H1 (cell line): ENCODE measurements at places on chromosomes 13 and 19.

- DNase-seq: no peak
These were observed 56.6 kb downstream of the FRY start for GRCh38 chr13:32087955-32088747.

- no peak for DNase-seq
These were observed 1356.9 kb upstream of the PRR20A start for GRCh38 chr13:55783841-55784240.

DNA sequence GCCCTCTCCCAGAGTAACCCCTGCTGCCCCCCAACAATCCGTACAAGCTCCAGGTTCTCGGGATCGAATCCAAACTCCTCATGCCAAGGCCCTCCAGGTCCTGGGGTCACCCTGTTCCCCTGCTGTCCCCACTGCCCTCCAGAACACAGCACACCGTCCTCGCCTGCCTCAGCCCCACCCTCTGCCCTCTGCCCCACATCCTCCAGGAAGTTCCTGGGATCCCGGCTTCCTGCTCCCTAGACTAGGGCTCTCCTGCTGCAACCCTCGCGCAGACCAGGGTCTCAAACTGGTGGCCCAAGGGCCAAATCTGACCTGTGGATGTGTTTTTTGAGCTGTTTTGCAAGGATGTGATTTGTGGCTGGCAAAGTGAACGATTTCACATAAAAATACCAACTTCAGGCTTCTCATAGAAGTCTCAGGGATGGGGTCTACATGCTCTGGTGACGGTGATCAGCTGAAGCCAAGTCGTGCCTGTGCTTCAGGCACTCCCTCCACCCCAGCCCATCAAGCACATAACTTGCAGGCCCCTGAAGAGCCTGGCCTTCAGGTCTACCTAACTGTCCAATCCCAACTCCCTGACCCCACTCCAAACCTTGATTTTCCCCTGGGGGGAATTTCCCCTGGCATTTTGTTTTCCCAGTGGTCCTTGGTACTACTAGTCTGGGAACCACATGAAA, 1.8 kb downstream of the RABAC1 start:
- DNase-seq: no peak

DNA sequence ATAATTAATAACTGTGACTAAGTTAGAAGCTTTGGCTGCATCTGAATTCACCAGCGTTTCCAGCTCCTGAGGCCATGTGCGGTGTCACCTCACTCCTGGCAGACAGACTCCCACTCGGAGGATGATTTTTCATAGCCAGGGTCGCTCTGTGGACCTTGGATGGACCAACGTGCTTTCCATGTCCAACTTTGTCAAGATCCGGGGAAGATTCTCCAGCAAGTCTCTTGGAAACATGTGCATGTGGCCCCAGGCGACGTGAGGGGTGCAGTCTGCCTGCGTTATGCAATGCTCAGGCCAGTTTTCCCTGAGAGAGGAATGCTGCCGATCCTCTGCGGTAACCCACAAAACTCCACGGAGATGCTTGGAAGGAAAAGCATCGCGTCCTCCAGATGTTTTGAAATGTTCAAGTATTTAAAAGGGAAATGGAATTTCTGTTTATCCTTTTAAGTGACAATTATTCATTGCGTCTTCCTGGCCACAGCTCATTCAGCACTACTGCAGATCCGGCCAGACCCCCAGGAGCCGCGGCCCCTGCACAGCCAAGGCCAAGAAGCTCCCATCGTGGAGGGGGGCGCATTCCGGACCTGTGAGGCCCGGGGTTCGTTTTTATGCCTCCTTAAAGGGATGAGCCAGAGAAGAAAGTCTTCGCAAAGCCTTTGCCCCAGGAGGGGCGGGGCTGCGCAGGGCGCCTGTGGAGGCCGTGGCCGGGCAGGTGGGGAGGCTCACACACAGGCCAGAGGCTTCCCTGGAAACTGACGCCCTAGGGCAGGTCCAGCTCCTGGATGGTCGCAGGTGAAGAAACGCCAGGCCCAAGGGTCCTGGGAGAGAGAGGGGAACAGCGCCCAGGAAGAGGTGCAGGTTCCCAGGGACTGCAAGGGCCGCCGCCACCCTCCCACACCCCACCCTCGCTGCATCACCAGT, 46.0 kb downstream of the C13orf46 start:
- no peak for DNase-seq

GRCh38 chr13:111926501-111927180, 140.3 kb upstream of the SOX1 start:
- DNase-seq: no peak

GRCh38 chr13:83773961-83774360, 108.3 kb downstream of the SLITRK1 start:
- DNase-seq: no peak

- no peak for DNase-seq
These were observed 10.8 kb upstream of the MISP start for GRCh38 chr19:739998-740715.

DNA sequence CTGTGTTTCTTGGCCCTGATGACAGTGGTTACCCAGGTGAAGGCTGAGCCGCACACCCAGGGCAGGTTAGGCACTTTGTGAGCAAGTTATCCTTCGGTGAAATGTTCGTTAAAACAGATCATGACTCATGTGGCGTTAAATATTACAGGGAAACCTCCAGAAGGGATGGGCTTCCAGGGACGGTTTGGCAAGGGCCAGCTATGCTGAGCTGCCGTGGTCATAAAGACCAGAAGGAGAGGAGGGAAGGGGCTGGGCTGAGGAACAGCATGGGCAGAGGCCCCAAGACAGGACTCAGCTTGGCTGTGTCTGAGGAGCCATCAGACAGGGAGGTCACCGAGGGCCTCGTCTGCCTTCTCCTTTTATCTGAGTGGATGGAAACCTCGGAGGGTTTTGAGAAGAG, 47.5 kb downstream of the ATP11A start:
- no peak for DNase-seq

DNA sequence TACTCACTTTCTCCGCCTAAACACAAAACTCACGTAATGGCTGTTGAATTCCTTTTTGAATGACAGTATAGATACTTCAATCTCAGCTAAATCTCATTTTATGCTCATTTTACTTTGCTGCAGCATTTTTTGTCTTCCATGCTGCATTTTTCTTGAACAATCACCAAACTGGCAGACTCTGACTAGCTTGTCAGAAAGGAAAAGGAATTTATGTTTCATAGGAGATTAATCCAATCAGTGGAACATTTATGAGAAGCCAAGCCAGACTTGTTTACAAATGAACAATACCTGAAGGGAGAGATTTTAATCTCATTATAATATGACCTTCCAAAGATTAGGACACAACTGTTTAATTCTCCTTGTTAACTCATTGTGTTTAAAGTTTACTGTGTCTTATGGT, 1044.3 kb downstream of the DIAPH3 start:
- DNase-seq: no peak
